ENCODE measurements at places on chromosomes 13 and 19. TPM values are rescaled to one million over a fixed set of nuclear protein-coding genes. Genes with fewer than 3 reads are reported as not detected.

Gene ZNF793
- 2.7 TPM for polyA plus RNA-seq

Gene PIK3R2
- 1.5 TPM for polyA plus RNA-seq

Gene THSD1
- polyA plus RNA-seq = not detected

Gene ZNF441
- 3.6 TPM for polyA plus RNA-seq

Gene C19orf67
- polyA plus RNA-seq = not detected

Gene RNF113B
- polyA plus RNA-seq = not detected

Measured in naive thymus-derived CD8-positive, alpha-beta T cell (primary cell).